ENCODE measurements at places on chromosomes 3 and 15.
A peak's percentile ranks its signal among the peaks of the same experiment; 100 is the strongest.

- no peak for DNase-seq
Measured at GRCh38 chr15:99087405-99087943, 17.4 kb upstream of the SYNM start.

DNA sequence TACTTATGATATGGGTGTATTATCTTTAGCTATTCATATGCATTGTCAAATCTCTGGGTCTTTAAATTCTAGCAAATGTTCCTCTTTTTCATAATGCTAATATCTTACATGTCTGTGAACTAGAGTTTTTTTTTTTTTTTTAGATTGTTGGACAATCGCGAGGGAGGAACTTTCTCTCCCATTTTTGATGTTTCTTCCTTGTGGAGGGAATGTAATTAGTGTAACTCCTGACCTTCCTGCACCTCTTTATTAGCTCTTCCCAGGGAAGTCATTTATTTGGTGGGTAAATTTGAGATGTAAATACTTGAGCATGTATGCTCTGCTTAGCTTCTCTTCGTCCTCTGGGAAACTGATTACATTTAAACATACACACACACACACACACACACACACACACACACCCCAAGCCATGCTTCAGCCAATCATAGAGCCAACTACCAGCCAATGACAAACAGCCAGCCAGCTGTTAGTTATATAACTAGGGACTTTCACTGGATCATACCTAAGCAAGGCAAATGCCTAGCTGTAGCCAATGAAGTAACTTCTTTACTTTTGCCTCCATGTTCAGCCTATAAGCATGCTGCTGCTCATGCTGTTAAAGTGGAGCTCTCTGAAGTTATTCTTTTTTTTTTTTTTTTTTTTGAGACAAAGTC lies 8.3 kb upstream of the USP8 start:
- no peak for DNase-seq

- DNase-seq: no peak
Measured at GRCh38 chr3:39269528-39269927, 10.3 kb downstream of the CX3CR1 start.

DNA sequence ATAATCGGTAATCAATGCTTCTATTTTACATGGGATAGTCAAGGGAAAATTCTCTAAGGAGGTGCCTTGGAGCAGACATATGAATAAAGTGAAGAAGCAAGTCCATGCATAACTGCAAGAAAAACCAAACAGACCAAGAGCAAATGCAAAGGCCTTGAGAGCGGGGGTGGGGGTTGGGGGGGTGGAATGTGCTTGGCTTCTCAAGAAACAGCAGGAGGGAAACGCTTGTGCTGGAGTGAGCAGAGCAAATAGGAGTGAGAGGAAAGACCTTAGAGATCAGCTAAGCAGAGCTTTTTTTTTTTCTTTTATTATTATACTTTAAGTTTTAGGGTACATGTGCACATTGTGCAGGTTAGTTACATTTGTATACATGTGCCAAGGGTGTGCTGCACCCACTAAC lies 260.8 kb downstream of the ARPP21 start:
- no peak for DNase-seq

DNA sequence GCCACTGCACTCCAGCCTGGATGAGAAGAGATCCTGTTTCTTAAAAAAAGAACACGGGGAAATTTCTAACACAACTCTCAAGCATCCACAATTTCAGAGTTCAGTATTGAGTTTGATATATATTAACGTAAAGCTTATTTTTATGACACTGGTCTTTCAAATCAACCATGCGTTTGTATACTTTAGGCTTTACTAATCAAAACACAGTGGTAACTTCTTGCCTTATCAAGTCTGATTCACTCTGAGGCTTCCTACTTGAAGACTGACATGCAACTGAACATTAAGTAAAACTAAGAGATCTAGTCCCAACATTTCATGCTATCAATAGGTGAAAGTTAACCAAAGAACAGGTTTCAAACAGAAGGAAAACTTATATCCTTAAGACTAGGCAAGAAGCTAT lies 46.7 kb downstream of the PRTG start:
- no peak for DNase-seq

DNA sequence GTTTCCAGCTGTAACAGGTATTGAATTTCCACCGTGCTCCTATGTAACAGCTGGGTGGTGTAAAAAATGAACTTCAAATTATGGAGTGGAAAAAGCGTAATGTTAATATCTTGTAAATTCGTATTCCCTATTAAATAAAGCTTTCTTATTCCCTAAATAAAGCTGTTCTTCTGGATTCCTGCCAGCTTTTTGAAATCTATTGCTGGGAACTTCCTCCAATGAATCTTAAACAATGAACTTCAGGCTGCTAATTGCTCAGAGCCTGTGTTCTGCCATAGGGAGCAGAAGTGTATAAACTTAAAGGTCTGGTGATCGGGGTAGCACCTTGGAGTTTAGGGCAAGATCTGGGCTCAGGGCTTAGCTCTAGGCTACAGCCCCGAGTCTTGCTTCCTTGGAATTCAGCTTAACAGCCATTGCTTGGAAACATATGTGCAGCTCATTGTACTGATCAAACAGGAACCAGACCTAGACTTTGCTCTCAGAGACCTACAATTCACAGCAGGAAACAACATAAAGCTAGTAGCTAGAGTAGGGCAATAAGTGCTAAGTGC lies 1.4 kb downstream of the ARL14 start:
- no peak for DNase-seq

DNA sequence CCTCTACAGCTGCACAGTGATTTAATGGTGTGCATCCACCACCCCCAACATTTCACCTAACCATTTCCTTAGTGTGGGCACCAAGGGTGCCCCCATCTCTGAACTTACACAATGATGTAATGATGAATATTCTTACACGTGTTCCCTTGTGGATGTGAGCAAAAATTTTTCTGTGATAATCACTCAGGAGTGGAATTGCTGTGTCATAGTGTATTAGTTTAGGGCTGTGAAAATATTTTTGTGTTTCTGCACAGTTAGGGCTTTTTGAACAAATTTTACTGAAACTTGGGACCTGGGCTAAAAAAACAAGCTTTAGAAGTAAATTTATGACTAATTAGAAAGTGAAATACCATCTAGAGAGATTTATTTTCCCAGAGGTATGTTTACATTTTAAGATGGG lies 134.5 kb upstream of the CCNL1 start:
- no peak for DNase-seq

DNA sequence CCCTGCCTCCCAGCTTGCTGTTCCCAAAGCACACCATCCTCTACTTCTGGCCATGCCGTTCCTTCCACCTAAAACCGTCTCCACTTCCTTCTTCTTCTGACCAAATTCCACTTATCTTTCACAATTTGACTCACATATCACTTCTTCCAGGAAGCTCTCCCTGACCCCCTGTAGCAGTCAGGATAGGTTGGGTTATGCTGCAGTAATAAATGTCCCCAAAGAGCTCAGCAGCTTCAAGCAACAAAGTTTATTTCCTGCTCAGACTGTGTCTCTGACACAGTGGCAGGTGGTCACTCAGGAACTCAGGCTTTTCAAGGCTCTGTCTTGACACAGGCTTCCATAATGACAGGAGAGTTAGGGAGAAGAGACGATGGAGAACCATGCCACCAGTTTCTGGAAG lies 27.4 kb downstream of the SLC6A11 start:
- DNase-seq: no peak

- peak; percentile 65 for DNase-seq
Measured at GRCh38 chr15:73700041-73700842, 16.1 kb downstream of the CD276 start.

DNA sequence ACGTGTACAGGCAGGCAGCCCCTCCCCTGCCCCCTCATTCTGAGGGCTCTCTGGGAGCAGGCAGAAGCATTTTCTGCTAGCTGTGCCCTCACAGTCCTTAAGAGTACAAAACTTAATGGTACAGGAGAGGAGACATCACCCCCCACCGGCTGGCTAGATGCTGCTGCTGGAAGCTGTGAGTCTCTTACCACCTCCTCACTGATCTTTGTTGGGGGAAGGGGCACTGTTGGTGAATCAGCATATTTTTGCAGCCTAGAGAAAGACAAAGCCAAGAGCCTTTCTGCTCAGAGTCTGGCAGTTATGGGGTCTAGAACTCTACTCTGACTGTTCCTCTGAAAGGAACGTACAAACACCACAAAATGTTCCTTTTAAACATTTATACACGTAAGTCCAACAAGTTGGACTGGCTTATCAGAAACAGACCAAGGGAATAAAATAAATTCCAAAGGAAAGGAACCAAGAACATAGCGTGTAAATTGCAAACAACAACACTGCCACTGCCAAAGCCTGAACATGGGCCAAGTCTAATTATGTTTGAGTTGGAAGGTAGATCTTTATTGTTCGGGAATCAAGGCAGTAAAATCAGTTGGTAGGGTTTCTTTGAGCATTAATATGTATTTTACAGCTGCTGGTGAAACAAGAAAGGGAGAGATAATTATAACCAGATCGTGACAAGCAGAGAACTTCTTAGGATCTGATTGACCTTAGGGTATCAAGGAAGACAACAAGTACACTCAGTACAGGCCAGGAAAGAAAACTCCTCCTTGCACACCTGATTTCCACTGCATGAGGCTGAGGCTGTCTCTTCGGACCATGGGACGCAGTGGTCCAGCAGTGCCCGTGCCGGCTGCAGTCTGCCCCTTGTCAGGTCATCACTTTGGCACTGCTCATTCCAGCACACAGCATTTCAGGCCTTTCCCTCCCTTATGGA lies 27.4 kb downstream of the CLK3 start:
- DNase-seq: no peak

All from NCI-H187 (cell line).